ENCODE measurements at places on chromosomes 12 and 14. TPM values are rescaled to one million over a fixed set of nuclear protein-coding genes. Genes with fewer than 3 reads are reported as not detected.

ERH gene
- total RNA-seq: 337 TPM

PCED1B gene
- total RNA-seq: 0.25 TPM

TSHR gene
- total RNA-seq: not detected

B4GALNT1 gene
- total RNA-seq: 0.28 TPM

GALNT16 gene
- 7.0 TPM for total RNA-seq

GLI1 gene
- total RNA-seq: 0.12 TPM

LAG3 gene
- total RNA-seq: 2.9 TPM

TRHDE gene
- total RNA-seq: 0.22 TPM
